GM04503 (cell line): ENCODE measurements at places on chromosomes 4 and X.

GRCh38 chrX:142089193-142089592, 115.9 kb downstream of the MAGEC2 start:
- DNase-seq: no peak

DNA sequence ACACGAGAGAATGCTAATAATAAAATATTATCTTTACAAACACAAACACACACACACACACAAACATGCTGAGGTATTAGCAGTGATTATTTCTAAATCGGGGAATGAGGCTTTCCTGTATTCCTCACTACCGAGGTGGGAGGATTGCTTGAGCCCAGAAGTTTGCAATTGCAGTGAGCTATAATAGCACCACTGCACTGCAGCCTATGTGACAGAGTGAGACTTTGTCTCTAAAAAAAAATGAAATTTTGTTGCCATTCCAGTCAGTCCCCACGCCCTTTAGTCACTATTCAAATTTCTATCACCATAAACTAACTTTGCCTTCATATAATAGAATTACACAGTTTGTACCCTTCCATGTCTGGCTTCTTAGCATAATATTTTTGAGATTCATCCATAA, 456.5 kb upstream of the CPEB2 start:
- no peak for DNase-seq

GRCh38 chr4:44661940-44662622, 10.7 kb upstream of the YIPF7 start:
- DNase-seq: no peak

DNA sequence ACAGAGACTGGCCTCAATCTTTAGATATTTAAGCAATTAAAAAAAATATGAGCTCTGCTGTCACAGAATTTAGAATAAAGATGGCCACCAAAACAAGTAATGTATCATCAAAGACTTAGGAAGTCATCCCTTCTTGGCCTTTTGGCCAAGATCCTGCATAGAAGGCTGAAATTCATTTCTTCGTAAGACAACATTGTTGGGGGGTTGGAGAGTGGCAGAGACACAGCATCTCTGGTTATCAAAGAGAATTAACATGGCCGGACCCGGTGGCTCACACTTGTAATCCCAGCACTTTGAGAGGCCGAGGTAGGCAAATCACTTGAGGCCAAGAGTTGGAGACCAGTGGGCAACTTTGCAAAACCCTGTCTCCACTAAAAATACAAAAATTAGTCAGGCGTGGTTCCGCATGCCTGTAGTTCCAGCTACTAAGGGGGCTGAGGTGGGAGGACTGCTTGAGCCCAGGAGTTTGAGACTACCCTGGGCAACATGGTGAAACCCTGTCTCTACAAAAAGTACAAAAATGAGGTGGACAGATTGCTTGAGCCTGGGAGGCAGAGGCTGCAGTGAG, 4.0 kb downstream of the PPM1K start:
- DNase-seq: no peak

DNA sequence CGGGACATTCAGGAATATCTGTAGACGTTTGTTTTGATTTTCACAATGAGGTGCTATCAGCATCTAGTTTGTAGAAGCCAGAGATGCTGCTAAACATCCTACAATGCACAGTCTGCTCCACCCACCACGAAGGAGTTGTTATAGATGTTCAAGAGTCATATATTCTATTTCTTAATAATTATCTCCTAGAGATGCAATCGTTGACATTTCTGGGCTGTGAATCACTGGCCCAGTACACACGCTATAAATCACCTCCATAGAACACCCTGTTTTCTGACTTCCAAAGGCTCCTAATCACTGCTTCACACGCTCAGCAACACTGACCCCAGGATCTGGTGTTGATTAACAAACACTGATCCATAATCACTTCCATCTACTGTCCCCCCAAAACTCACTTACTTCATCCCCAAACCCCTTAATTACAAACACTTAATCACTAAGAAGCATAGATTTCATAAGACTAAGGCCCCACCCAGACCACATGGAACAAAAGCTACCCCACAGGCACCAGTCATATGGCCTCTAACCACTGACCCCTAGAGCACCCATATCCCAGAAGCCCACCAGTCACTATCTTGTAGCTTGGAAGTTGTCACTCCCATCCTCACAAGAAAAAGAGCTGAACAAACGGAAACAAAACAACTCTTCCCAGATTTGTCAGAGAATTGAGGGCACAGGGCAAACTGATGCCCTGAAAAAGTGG, 31.7 kb upstream of the ZNF41 start:
- no peak for DNase-seq

GRCh38 chrX:130975947-130976346, 72.9 kb upstream of the ENOX2 start:
- no peak for DNase-seq

GRCh38 chr4:76703676-76704075, 194.3 kb downstream of the SOWAHB start:
- no peak for DNase-seq

GRCh38 chrX:74160358-74160757, 143.6 kb upstream of the ZCCHC13 start:
- no peak for DNase-seq
